ENCODE measurements at places on chromosomes 7 and 10.

- DNase-seq = peak; percentile 27
These were observed 96.6 kb downstream of the MKLN1 start for GRCh38 chr7:131424219-131424822.

DNA sequence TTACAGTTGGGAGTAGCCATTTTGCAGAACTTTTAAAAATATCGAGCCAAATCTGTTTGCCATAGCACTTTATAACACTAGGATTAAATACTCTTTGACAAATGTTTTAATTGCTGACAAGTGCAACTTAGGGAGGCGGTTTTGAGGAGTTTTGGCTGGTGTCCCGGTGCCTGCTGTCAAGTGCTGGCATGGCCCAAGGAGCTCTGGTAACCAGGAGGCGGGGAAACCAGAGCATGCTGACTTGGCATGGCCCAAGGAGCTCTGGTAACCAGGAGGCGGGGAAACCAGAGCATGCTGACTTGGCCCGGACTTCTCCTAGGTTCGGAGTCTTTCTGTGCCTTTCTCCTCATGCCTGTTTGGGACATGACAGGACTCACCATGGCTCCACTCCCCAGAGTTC is 30.8 kb upstream of the ZNF32 start:
- no peak for DNase-seq

GRCh38 chr10:75468612-75469005 is 37.2 kb downstream of the LRMDA start:
- DNase-seq = no peak

DNA sequence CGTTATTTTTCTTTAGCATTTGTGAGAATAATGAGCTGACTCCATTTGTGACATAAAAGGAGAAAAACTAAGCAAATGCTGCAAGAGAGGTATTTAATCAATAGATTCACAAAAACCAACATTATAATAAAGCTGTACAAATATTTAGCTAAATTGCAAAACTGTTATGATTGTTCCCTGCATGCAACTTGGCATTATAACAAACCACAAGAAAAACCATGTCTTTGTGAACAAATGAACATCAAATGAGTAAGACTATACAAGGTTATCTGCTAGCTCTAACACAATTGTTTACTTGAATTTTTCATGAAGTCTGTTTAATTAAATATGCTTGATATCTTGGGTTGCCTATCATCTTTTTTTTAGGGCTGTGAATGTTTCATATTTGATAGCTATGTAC is 50.8 kb upstream of the PPP1R9A start:
- no peak for DNase-seq

DNA sequence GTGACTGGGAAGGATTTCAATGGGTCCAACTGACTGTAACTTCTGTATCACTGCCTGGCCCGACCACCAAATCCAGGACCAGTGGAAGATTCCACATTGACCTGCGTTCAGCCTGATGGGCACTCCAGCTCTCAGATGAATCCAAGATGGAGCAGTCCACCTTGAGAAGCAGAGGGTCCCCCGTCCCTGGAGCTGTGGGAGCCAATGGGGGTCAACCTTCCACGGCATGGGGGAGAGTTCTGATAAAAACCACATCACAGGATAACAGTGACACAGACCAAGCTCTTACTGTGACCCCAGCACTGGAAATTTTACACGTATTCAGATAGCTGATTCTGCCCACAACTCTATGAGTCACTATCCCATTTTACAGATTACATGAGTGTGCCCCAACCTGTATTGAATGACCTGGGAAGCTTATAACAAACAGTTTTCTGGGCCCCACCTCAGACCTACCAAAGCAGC is 11.2 kb downstream of the ZCCHC24 start:
- no peak for DNase-seq

- no peak for DNase-seq
These were observed 42.9 kb upstream of the PCBD1 start for GRCh38 chr10:70931168-70931815.

- DNase-seq = no peak
These were observed 41.1 kb upstream of the ADARB2 start for GRCh38 chr10:1778375-1778969.

DNA sequence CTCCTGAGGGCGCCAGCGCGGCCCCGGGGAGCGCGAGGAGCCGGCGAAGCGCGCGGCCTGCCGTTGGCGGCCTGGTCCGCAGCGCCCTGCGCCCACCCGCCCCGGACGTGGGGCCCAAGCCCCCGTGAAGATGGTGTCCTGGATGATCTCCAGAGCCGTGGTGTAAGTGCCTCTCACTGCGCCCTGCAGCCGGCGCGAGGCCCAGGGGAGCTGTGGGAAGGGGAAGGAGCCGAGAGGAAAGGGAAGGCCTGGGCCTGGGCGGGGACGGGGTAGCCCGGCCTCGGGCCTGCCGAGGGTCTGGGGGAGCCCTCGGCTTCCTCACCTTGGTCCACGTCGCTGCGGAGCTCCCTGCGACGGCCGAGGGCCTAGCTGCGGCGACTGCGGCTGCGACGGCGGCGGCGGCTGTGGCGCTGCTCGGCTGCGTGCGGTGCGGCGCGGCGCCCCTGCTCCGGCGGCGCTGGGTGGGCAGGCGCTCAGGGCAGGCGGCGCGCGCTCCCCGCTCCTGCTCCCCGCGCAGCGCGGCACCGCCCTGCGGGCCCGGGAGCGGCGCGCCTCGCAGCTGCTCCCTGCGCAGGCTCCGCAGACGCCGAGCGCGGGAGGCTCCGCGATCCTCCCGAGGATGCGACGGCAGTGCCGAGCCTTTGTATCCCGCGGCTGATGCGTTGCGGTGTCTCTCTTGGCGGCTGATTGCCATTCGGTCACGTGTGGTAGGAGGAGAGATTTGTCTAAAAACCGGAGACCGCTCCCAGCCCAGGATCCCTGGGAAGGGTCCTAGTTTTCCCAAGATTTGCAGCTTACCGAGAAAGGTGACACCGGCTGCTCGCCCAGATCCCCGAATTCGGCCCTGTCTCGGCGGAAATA is 445 bp downstream of the REEP3 start:
- peak; percentile 81 for DNase-seq

DNA sequence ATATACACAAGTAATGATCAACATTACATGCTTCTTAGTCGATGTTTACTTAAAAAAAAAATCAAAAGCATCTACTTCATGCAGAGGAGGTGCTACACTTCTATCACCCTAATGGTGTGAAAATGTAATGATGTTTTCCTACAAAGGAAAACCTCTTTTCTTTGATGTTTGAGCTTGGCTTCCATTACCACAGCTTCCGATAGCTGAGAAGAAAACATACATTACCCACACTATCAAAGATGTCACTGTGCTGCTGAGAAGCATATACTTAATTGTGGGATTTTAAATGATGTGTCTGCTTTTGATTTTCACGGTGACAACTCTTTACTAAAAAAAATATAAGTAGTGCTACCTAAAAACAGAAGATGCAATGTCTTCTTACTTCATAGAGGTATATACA is 200.2 kb upstream of the PHF14 start:
- DNase-seq = no peak

- DNase-seq = no peak
These were observed 1.8 kb upstream of the TMEM184A start for GRCh38 chr7:1557771-1558170.

DNA sequence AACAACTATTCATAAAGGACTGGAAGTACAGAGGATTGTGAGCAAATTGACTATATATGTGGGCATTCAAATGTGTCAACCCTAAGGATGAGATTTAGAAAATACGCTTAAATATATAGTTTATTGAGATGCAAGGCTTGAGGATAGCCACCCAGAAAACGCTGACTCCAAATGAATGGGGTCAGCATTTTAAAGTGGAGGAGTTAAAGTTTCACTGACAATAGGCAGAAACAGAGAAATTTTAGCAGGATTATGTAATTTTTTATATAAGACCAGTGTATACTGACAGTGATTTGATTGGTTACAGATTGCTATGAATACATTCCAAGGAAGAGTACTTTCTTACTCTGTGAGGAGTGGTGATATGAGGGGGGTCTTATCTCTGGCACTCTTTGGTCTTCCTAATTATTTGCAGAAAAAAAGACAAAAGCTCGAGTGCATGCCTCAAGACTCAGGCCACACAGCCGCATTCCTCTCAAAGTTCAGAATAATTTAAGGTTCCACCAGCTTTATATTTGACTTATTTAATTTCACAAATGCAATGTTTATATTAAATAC is 38.6 kb upstream of the ARL4A start:
- DNase-seq = no peak

DNA sequence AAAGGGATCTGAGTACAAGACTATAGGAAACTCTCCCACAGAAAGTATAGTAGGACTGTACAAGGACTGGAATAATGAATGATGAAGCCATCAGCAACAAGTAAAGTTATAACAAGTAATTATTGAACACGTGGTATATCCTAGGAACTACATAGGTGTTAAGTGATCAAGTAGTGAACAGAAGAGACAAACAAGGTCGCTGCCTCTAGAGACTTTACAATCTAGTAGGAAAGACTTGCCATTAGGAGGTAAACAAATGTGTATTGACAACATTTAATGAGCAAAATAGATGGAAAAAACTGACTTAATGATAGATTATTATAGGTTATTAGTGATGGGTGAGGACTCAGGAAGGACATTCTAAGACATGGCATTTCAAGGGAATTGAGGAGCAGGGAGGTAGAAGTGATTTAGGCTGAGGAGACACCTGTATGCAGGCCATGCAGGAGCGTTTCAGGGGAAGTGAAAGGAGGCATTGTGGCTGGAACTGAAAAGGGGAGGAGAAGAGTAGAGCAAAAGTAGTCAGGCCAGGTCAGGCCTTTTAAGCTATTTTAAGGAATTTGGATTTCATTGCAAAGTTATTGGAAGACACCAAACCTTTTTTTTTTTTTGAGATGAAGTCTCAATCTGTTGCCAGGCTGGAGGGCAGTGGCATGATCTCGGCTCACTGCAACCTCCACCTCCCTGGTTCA is 8.5 kb upstream of the GLCCI1 start:
- no peak for DNase-seq

DNA sequence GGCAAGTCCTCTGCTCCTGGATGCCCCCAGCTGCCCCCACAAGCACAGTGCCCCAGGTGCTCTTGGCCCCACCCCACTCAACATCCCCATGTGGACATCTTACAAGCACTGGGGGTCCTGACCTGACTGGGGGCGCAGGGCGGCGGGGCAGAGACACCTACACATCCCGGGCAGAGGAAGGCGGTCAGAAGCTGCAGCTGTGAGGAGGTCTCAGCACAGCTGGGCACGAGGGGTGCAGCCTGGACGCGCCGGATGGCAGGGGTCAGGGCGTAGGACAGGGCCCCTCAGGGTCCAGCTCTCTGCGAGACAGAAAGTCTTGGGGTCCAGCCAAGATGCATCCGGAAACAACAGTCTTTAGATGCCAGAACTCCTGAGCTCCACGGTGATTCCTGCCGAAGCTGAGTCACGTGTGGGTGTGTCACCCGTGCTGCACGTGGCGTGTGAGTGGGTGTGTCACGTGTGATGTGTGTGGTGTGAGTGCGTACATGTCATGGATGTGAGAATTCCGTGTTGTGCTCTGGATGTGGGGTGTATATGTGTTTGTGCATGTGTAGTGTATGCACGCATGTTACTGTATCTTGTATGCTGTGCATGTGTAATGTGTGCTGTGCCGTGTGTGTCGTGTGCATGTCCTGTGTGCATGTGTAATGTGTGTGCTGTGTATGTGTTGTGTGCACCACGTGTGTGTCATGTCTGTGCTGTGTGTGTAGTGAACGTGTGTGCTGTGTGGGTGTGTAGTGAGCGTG is 5.1 kb downstream of the VENTX start:
- no peak for DNase-seq

- no peak for DNase-seq
These were observed 21.9 kb upstream of the NEUROD6 start for GRCh38 chr7:31362401-31362800.

DNA sequence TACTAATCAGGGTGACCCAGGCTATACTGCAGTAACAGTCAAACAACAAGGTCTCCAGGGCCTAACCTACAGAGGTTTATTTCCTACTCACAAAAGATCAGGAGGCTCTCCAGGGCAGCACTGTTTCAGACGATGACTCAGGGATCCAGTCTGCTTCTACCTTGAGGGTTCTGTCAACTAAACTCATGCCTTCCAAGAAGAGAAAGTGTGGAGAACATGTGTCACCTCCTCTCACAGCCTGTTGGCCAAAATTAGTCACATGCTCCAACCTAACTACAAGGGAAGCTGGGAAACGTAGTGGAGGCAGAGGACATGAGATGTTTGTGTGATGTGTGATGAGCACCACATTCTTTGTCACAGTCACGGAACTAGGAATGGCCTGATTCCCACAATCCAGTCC is 14.7 kb upstream of the INA start:
- no peak for DNase-seq

DNA sequence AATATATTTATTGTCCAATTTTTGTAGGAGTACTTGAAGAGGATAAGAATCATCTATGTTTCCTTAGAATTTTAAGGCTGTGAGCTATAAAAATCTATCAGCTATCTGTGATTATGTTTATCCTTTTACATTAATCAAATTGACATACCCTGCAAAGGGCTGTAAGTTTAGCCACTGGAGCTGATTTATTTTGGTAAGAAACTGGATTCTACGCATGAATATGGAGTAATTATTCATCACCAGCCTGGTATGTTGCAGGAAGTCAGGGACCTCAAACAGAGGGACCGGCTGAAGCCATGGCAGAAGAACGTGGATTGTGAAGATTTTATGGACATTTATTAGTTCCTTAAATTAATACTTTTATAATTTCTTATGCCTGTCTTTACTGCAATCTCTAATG is 696.9 kb downstream of the DNAJB9 start:
- DNase-seq = no peak

DNA sequence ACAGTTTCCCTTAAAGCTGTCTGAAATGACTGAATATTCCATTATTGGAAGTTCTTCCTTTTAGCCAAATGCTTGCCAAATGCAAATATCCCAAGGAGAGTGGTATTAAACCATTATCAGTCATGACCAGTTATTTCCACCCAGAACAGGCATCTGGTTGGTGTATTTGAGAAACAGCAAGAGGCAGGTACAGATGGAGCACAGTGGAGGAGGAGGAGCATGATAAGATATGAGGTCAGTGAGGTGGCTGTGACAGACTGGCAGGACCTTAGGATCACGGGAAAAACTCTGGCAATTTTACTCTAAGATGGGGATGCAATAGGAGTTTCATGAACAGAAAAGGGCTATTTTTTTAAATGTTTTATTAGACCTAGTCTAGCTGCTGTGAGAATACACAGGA is 6.4 kb downstream of the HEPACAM2 start:
- no peak for DNase-seq

- DNase-seq = no peak
These were observed 151.4 kb upstream of the PITRM1 start for GRCh38 chr10:3323865-3324498.

DNA sequence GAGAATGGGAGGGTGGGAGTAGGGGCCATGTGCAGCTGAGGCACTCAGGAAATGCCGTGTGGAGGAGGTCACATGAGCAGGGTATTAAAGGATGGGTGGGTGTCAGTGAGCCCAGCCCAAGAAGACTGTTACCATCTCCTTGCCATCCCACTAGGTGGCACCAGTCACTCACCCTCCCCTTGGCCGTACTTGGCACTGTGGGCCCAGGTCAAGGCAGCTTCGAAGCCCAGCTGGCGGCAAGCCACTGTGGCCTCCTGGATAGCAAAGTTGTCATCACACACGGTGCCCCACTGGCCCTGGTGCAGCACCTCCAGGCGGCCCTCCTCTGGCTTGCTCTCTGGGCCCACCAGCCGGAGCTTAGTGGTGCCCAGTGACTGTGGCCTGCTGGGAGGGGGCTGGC is 5.4 kb downstream of the LOXL4 start:
- no peak for DNase-seq

GRCh38 chr10:103278862-103279298 is 1.9 kb downstream of the INA start:
- DNase-seq = peak; percentile 63

- DNase-seq = no peak
These were observed 18.3 kb upstream of the SLC29A3 start for GRCh38 chr10:71300555-71301370.

- DNase-seq = no peak
These were observed 56.5 kb downstream of the PWWP2B start for GRCh38 chr10:132453470-132453861.

- DNase-seq = no peak
These were observed 57.9 kb downstream of the DNAJB9 start for GRCh38 chr7:108627476-108628051.
